Pons (tissue), 1 donor: ENCODE measurements at places on chromosomes 7 and 10.

GRCh38 chr10:11548065-11548767 is 63.2 kb downstream of the USP6NL start:
- DNase-seq: no peak

- no peak for DNase-seq
Observed at GRCh38 chr7:43879477-43879876, 10.2 kb upstream of the MRPS24 start.

DNA sequence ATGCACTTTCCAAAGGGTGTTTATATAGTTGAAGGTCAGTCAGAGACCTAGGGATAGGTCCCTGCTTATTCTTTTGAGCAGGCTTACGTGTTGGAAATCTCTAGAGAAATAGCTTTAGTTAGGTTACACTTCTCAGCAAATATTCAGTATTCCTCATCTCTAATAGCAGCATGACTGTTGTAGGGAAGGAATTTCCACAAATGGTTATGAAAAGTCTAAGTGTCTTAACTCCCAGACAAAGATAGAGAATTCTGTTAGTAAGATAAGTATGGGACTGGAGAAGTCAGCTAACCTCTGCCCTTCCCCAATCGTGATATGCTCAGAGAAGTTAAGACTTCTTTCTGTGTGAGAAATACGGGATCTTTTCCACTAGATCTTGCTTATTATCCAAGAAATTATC is 16.5 kb downstream of the SGPL1 start:
- DNase-seq: no peak

- no peak for DNase-seq
Observed at GRCh38 chr10:125559210-125559609, 123.8 kb downstream of the TEX36 start.

DNA sequence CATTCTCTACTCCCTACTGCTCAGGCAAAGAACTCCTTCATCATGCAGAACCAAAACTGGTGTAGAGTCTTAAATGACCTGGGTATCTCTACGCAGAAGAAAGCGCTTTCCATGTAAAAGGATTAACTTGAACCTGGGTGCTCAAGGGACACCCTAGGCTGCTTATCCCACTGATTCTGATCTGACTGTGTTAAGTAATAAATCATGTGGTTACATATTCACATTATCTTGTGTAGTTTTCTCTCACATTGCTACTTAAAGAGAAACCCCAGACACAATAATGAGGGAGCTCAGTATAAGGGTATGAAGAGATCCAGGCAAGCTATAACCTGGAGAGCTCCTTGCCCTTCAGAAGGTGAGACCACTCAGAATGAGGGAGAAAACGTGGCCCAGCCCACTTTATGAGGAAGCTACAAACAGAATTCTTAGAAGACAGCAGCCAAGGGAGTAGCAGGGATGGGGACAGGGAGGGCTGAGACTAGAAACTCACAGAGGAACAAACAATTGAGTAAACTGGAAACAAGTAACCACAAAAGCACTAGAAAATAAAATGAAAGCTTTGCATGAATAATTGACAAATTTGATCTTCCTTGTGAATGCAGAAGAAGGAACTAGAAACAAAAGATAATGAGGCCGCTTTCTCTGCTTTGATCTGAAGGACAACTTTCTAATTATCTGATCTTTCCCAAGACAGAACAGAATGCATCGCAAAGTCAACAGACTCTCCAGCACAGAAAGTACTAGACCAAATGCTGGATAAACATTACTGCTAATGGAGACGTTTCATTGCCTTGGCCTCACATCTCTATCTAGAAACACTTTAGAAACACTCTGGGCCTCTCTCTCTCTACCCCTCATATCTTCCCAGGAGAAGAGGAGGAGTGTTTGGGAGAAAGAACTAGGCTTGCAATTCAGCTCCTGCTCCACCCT is 76.1 kb downstream of the LRRC17 start:
- no peak for DNase-seq

GRCh38 chr10:14365266-14365665 is 34.5 kb upstream of the FRMD4A start:
- no peak for DNase-seq

DNA sequence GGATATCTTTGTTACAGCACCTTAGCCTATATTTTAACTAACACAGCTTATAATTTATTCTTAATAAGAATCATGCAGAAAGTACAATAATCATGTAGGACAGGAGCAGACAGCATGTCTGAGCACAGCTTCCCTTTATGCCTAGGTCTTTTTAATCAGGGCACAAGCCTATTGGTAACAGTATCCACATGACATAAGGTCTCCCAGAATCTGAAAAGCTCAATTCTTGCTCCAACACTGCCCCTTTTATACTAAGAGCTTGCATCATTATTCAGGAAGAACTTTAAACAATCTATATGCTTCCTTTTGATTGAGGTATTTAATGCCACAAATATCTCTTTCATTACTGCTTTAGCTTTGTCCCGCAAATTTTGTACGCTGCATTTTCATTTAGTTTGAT is 31.6 kb downstream of the IL6 start:
- no peak for DNase-seq

DNA sequence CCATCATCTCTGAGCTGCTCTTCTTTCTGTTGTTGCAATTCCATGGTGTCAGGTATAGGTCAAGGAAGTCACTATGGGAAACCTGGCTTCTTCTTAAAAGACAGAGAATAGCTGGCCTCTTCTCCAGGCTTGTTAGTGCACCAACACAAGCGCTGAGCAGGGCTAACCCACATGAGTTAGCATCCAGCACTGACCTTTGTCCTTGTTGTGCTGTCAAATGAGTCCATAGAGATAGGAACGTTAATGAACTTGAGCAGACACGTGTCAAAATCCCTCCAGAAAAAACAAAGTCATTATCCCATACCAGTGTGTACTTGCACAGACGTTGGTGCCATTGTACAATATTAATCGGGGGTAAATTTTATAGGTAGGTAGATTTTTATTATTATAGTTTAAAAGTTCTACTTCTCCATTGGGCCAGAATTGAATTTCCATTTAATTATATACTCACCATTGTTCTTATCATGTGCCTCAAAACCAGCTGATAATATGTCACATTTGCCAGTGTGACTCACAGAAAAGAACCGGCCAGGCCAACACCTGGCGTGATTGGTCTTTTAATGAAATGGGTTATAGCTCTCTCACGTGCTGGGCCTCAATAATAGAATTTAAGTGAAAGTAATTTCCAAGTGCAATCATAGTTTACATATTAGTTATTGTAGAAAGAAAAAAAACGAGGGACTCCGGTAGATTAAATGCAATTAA is 468.8 kb upstream of the MGMT start:
- no peak for DNase-seq

- DNase-seq: no peak
Observed at GRCh38 chr10:100899171-100899570, 13.6 kb upstream of the SLF2 start.

- no peak for DNase-seq
Observed at GRCh38 chr7:93895859-93896600, 5.5 kb upstream of the TFPI2 start.

- peak; percentile 53 for DNase-seq
Observed at GRCh38 chr7:148262721-148263229, 327.8 kb upstream of the C7orf33 start.

GRCh38 chr10:11823122-11823988 is at the start of gene PROSER2:
Gene PROSER2, plus strand, starts transcription at chr10:11823356. Its CDS starts 28,722 bp downstream, at chr10:11852078.
- no peak for DNase-seq

- DNase-seq: no peak
Observed at GRCh38 chr7:64638822-64639221, 27.1 kb upstream of the ZNF107 start.
